NCI-H69 (cell line): ENCODE measurements at places on chromosomes 13 and 19.
A peak's percentile ranks its signal among the peaks of the same experiment; 100 is the strongest.

GRCh38 chr19:5949792-5950305 lies 28.1 kb downstream of the RANBP3 start:
- peak; percentile 95 for DNase-seq

DNA sequence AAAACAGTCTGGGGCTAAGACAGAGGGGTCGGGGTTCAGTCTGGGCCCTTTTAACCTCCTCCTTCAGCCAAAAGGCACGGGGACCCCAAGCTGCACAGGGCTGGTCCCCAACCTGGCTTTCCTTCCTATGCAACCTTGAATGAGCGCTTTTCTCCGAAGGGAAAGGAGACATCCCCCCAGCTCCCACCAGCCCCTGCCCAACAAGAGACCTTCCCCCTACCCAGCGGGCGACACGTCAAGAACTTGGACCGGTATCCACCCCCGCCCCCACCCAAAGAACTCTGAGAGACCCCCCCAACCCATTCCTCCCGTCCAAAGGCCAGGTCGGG lies 35.0 kb upstream of the NANOS3 start:
- DNase-seq = no peak

DNA sequence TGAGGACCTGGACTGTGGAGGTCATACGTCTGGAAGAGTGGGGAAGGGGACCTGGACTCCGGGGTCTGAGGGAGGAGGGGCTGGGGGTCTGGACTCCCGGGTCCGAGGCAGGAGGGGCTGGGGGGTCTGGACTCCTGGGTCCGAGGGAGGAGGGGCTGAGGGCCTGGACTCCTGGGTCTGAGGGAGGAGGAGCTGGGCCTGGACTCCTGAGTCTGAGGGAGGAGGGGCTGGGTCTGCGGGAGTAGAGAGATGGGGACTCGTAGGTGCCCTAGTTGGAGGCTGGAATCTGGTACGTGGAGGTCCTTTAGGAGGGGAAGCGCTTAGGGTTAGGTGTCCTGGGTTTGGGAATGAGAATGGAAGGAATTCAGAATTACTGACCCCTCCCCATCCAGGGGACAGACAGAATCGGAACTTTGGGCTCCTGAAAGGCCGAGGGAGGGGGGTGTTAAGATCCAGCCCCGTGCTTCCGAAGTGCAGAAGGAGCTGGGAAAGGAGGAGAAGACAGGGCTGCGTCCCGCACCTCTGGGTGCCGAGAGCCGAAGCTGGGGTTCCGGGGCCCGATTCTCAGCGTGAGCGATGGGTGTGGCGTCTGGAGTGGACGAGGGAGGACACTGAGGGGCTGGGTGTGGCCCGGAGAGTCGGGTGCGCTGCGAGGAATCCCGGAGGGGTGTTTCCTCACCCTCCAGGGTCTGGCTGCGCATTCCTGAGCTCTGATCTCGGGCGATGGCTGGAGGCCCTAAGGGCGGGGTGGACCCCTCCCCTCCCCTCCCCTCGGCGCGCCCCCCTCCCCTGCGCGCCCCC lies 608 bp downstream of the MYADM start:
- DNase-seq = peak; percentile 62

DNA sequence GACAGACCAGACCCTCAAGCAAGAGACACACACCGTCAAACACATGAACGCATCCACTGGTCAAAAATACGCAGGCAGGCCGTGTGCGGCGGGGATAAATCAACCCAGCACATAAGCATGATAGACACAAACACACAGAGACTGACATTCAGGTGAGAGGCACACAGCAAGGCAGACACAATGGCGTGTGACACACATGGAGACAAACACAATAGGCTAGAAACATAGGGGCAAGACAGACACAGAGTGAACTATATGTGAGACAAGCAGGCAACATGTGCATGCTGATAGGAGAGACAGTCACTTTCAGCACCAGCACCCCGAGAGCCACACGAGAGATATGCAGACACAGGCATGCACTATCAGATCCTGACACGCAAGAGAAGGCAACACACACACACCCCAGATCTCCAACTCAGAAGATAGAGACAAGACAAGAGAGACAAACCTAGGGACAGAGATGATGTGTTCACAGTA lies 6.9 kb upstream of the JUNB start:
- DNase-seq = peak; percentile 46

DNA sequence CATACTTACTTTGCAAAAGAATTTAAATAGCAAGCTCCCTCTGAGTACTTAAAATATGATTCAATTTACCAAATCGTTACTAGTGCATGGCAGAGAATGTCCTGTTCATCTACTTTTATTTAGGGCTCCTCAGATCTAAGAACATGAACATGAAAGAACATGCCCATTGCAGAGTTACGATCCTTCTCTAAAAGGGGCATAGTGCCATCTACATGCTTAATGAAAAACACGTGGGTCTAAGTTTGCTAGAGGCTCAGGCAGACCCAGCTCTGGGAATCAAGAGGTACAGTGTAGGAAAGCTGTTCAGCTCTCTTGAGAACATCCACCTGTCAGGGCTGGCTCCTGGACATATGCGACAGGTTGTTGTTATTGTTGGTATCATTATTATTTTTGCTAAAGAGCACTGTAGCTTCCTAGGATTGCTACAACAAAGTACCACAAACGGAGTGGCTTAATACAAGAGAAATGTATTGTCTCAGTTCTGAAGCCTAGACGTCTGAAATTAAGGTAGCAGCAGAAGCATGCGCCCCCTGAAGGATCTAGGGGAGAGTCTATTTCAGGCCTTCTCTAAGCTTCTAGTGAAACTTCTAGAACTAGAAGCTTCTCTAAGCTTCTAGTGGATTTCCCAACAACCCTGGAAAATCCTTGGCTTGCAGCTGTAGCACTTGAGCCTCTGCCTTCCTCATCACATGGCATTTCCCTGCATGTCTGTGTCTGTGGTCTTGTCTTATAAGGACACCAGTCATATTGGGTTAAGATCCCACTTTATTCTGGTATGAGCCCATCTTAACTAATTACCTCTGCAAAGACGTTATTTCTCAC lies 133.9 kb downstream of the DCT start:
- DNase-seq = peak; percentile 87

DNA sequence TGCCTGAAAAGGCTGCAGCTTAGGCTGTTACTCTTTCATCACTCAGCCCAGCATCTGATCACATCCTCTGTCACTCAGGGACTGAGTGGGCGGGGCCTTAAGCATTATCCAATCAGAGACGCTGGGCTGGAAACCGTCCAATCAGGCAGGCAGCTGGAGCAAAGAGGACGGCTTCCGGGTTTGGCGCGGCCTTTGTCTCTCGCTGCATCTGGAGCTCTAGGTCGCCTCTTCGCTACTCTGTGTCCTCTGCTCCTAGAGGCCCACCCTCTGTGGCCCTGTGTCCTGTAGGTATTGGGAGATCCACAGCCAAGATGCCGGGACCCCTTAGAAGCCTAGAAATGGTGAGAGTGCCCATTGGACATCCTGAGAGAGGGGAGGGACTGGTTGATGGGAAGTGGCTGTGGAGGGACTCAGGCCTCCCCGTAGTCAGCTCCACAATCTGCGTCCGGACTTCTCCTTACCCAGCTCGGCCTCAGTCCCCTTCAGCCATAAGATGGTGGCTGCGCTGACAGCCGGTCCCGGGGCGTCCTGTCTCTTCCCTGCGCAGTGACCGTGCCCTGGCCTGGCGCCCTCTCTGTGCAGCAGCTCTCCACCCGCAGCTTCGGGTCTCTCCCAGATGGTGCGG lies at the start of gene ZNF486:
ZNF486 (plus strand) TSS at position 195 of the 625 bp plus-strand sequence; CDS start at position 312, 117 bp downstream.
- DNase-seq = peak; percentile 99

GRCh38 chr19:53506728-53507127 lies 31.2 kb upstream of the ZNF331 start:
- DNase-seq = no peak

DNA sequence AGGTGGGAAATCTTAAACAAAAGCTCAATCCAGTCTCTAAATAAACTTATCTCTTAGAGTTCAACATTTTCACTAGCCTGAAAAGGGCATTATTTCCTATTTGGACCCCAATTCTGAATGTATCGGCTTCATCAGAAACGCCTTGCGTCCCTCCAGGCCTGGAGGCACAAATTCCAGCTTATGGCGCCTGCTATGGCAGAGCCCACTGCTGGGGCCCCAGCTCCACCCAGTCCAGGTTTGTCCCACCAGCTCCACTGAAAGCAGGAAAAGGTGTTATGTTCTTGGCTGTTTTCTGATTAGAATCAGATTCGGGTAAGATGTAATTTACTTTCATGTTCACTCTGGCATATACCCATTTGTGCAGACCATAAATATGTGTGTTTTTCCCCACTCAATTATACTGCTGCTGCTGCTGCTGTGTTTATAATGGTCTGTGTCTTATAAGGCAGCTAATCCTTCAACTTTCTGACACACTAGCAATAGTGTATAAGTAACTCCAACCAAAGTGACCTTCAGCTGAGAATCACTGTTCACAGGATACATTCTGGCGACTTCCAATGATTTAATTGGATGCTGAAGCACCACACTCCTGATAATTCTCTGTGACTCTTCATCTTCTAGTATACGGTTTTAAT lies 6.4 kb downstream of the IRS2 start:
- no peak for DNase-seq

DNA sequence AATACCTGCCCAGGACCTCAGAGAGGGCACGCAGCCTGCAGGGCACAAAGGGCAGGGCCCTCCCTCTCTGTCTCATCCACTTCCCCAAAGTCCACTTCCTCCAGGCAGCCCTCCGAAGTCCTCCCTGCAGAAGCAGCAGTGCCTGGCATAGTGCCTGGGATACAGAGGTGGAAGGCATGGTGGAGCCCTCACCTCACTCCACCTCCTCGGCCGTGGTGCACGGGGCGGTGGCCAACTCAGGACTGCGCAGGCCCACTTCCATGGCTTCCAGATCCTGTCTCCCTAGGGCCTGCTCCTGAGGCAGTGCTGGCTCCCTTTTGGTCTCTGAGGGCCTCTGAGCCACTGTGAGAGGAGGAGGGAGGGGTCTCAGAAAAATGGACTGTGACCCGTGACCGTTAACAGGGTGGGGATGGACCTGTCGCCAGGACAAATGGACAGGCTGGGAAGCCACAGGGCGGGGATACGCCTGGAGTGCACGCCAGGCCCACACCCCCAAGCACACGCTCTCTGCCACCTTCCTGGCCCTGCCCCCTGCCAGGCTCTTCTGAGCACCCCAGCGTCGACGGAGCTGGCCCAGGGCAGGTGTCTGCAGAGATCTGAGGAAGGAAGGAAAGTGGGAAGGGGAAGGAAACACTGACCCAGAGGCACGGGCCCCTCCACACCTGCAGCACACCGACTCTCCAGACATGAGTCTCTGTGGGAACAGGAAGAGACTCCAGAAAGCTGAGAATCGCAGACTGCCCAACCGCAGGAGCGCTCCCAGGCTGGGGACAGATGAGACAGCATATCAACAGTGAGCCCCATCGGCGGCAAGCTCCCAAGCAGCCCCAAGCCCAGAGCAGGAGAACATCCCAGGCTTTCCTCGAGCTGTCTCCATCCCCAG lies 8.4 kb downstream of the REXO1 start:
- no peak for DNase-seq

GRCh38 chr13:79187917-79188690 lies 218.0 kb downstream of the RBM26 start:
- no peak for DNase-seq

GRCh38 chr13:57991041-57991440 lies 359.5 kb downstream of the PCDH17 start:
- no peak for DNase-seq

DNA sequence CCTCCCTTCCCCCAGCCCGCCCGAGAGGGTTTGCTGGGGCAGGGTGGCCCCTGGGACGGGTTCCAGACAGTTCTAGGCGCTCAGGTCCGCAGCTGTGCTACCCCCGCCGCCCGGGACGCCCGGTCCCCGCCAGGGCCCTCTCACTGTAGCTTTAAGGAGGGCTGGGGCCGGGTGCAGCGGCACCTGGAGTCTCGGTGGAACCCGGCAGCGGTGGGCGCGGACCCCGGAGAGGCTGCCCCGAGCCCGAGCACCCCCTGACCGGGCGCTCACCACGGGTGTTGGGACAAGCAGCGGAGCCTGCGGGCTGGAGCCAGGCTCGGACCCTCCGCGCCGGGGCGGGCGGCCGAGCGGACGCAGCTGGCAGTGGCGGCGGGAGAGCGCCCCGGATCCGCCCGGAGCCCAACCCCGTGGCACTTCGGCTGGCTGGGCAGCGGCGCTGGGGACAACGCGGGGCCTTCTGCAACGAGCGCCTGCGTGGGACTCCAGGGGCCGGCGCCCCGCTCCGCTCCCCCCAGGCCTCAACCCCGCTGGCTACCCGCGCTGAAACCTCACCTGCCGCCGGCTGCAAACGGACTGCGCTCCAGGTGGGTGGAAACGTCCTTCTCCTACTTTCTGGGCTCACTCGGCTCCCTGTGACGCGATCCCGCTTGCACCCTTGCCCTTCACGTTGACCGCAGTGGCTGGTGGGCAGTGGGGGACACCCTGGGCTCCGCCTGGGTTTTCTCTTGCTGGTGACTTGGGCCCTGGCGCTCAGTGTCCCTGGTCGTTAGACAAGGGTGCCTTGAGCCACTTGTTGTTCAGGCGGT lies 81.1 kb downstream of the ZNF429 start:
- DNase-seq = peak; percentile 19

- DNase-seq = peak; percentile 14
Observed at GRCh38 chr13:65260946-65261891, 1968.9 kb downstream of the PCDH9 start.

GRCh38 chr13:109700176-109700575 lies 86.2 kb downstream of the IRS2 start:
- peak; percentile 92 for DNase-seq

- DNase-seq = no peak
Observed at GRCh38 chr13:24539500-24540165, 27.1 kb upstream of the PARP4 start.

DNA sequence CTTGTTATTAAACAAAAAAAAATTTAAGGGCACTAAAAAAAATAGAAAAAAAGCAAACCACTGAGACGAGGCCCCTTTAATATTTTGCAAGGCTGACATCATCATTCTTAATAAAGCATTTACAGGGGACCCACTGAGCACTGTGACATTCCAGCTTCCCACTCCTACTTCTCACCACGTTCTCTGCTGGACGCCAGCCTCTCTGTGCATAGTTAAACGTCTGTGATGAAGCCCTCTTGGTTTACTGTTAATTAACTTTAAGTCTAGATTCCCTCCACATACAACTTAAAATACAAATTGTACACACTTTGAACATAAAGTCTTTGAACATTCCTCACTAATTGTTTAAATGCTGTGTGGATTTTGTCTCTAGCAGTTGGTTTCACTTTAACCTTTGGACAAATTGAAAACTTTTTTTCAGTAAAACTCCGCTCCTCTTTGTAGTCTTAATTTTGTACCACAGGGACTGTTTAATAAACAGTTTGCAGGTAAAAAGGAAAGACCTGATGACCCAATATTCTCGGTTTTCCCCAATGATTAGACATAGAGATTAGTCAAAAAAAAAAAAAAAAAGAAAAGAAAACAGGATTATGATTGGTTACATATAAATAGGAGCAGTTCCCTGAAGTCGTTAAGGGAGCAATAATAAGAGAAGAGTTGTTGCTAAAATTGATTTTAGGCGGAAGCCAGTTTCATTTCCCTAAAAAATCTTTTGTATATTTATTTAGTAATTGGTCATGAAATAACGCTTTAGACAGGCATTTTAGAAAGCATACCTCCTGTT lies 219.8 kb downstream of the MZT1 start:
- DNase-seq = peak; percentile 22

DNA sequence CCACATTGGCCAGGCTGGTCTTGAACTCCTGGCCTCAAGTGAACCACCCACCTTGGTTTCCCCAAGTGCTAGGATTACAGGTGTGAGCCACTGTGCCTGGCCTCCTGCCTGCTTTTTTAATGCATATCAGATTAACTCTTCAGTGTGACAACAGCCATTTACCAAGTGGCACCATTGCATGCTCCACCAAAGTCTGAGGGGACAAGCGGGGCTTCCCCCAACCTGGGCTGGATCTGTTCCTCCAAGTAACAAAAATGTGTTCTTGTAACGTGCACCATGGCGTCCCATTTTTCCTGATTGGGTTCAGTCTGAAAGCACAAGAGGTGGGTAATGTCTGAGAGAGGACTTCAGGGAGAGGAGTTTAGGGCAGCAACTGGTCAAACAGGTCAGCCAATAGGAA lies 77.8 kb downstream of the TEX29 start:
- DNase-seq = no peak
